ENCODE measurements at places on chromosomes 1 and 21.
A peak's percentile ranks its signal among the peaks of the same experiment; 100 is the strongest.

DNA sequence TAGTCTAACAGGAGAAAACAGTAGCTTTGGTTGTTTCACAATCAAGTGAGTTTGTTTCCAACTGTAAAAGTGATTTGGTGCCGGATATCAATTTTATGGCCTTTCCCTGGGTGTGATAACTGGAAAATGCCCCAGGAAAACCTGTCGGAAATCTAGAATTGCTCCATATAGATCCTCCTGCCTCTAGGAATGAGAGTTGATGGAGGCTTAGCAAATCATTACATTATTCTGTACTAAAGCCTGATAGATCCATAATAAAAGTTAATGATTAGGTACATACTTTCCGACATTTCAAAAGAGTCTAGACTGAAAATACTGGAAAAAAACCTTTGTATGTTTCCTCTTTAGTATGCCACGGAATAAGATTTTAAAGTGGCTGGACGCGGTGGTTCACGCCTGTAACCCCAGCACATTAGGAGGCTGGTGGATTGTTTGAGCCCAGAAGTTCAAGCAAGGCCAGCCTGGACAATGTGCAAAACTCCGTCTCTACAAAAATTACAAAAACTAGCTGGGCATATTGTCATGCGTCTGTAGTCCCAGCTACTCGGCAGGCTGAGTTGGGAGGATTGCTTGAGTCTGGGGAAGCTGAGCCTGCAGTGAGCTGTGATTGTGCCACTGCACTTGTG, 70.0 kb upstream of the SLC45A1 start:
- DNase-seq = no peak

GRCh38 chr1:176692431-176692830, 229.5 kb downstream of the PAPPA2 start:
- DNase-seq = no peak

GRCh38 chr1:11784256-11784992, 21.3 kb downstream of the MTHFR start:
- no peak for DNase-seq

- DNase-seq = no peak
Observed at GRCh38 chr1:226446094-226446493, 38.2 kb upstream of the PARP1 start.

DNA sequence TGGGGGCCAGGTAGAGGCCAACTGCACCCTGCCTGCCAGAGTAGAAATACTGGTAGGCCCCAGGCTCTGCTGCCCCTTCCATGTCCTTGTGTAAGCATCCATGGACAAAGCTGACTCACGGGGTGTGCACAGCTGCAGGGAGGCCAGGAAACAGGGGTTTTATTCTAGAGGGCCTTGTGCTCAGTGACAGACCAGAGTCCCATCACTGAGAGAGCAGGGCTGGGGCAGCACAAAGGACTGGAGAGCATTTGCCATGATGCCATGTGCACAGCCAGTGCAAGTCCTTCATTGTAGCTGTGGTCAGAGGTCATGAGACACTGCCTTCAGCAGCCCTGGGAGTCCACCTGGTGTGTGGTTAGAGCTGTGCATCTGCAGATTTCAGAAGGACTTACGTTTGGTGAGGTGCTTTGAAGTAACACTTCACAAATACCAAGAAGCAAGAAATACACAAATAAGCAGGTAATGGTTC, 8.1 kb downstream of the ARF1 start:
- DNase-seq = no peak

DNA sequence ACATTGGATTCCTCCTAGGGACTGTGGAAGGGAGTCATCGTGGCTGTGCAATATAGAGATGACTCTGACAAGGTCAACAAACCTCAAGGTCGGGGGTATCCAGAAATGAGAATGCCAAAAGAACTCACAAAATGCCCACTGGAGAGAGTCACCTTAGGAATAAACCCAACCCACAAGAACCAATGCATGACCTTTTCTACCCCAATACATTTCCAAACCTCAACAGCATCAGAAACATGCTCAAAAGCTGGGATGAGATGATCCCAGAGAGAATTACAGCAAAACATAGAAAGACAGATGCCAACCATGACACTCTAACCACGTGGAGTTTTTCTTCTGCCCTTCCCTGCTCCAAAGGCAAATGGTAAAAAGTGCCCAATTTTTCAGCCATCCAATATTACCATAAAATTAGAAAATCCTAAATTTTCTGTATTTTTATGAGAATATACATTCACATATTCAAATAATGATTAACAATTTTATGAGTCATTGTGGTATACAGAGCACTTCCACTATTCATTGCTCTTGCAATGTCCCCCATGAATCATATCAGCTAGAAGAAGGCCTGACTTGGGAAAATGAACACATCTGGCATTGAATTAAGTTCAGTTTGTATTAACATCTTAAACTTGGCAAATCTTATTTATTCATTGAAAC, 88.2 kb upstream of the PALMD start:
- no peak for DNase-seq

DNA sequence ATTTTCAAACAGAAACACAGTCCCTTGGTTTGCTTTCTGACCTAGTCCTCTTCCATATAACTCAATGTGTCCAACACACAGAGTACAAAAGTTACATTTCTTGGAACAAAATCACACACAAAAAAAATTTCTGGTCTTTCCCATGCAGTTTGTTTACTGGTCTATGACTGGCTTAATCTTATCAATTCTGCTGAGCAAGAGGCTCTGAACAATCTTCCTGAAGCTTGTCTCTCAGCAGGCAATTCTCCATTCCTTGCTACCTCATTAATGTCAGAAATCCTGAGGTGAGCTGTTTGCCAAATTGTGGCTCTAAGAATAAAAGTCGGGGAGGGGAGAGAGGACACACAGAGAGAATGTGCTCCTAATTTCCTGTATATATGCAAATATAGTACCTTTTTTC, 423.6 kb downstream of the HLX start:
- DNase-seq = no peak

GRCh38 chr1:100239961-100240360, 9.7 kb downstream of the DBT start:
- DNase-seq = no peak

DNA sequence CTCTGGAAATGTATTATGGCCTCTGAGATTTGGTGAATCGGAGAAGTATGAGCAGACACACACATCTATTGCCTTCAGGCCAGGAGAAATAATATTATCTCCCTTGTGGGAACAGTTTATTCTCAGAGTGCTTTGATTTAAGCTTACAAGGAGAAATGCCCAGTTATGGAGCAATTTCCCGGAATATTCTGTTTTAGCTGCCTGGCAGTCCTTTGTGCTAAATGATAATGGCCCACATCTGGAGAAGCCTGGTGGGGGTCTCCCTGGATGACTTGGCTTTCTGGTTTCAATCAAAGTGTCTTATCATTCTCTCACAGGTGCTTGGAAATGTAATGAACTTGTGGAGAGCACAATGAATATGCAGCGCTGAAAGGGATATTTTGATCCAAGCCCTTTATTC, 389.6 kb upstream of the USP24 start:
- no peak for DNase-seq

- DNase-seq = no peak
Observed at GRCh38 chr21:31115249-31115648, 77.0 kb upstream of the KRTAP19-8 start.

DNA sequence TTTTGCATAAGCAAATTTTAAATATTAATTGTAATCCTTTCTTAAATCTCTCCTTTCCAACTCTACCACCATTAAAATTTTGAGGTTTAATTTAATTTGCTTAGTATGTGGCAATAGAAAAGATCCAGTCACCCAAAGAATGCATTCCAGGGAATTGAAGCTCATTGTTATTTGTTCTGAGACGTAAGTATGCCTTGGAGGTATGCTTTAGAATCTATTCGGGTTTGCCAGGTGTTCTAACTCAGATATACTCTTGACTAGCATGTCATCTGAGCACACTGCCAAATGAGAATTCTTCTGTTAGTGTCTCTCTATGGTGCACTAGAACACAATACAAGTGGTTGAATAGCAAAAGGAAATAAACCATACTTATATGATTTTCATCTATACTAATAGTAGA, 813.6 kb upstream of the ADGRL2 start:
- no peak for DNase-seq

GRCh38 chr1:169249611-169250010, 118.0 kb downstream of the NME7 start:
- DNase-seq = no peak

- DNase-seq = no peak
Observed at GRCh38 chr21:31500071-31500470, 156.0 kb upstream of the TIAM1 start.

DNA sequence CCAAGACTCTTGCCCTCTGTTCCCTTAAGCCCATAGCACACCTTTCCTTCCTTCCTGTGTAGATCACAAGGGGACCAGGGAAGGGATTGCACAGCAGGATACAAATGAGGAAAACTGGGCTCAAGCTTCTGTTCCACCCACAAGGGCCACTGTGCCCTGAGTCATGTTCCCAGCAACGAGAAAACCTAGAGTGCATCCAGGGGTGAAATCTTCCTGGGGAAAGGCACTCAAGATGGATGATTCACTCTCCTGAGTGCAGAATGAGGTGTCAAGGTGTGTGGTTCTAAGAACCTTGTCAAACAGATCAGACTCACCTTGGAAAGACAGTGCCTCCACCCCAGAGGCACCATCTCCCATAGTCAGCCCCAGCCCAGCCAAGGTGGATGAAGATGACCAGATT, 40.7 kb upstream of the EYA3 start:
- DNase-seq = no peak

- no peak for DNase-seq
Observed at GRCh38 chr1:47257224-47257623, 25.2 kb upstream of the TAL1 start.

DNA sequence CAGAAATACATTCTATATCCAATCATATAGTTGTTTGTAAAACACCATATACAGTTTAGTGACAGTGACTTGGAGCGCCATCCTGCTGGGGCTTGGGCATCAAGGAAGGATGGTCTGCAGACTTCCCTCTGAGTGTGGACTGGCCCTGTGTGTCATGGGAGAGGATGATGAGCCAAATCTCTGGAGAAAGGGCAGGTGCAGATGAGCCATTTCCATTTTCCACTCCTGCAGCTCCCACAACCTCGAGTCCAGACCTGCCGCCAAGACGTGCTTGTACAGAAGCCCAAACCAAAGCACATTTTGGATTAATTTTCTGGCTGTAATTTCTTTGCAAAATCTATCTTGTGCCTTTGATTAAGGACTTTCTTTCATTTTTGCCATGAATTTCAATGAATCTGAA, 48.3 kb upstream of the SLC22A15 start:
- no peak for DNase-seq

- DNase-seq = no peak
Observed at GRCh38 chr1:12001996-12002493, 17.3 kb upstream of the MIIP start.

DNA sequence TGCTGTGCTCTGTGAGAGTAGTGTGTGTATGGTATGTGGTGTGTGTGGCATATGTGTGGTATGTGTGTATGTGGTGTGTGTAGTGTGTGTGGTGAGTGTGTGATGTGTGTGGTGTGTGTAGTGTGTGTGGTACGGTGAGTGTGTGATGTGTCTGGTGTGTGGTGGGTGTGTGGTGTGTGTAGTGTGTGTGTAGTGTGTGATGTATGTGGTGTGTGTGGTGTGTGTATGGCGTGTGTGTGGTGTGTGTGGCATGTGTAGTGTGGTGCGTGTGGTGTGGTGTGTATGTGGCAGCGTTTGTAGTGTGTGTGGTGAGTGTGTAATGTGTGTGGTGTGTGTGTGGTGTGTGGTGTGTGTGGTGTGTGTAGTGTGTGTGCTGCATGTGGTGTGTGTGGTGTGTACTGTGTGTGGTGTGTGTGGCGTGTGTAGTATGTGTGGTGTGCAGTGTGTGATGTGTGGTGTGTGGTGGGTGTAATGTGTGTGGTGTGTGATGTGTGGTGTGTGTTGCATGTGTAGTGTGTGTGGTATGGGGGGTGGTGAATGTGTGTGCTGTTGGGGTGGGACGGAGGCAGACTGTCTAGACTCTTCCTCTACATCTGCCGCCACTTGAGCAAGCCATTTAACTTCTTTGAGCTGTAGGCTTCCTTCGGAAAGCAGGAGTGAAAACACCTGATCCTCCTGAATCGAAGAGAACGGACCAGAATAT, 33.5 kb downstream of the GPA33 start:
- no peak for DNase-seq

DNA sequence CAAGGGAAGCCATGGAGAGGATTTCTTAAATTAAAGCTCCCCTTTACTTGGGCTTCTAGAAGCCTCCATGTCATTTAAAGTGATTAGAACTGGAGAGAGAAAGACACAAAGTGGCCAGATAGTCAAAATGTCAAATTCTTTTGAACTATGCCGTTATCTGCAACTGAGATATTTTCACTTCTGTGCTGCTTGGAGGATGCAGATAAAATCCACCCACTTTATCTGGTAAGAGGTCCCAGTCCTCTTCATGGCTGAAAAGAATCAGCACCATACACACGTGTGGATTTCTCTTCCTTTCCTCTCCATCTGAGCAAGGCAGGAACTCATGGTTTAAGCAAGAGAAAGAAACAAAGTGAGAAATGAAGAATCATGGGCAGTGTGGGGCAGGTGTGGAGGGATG, 276.9 kb upstream of the RUNX1 start:
- DNase-seq = no peak

- DNase-seq = no peak
Observed at GRCh38 chr1:81424061-81424460, 376.7 kb upstream of the ADGRL2 start.

- no peak for DNase-seq
Observed at GRCh38 chr1:106222403-106222802, 834.1 kb upstream of the PRMT6 start.

- DNase-seq = no peak
Observed at GRCh38 chr1:64895500-64895899, 70.8 kb downstream of the JAK1 start.

DNA sequence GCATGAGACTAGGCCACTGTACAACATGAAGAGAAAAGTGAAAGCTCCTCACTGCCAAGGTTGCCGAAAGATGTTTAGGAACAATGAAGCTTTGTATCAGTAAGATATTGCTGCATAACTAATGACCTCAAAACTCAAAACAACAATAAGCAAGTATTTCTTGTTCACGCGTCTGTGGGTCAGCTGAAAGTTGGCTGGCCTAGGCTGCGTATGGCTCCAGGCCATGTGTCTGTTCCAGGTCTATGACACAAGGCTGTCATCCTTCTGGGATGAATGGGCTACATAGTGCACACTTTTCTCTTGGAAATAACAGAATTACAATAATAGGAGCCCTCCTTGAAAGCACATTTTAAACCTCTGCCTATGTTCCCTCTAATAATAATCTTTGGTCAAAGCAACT, 515.9 kb downstream of the PLPP3 start:
- DNase-seq = no peak

GRCh38 chr1:113677250-113678158, 81.8 kb downstream of the PHTF1 start:
- DNase-seq = peak; percentile 32

GRCh38 chr1:31348449-31348848, 24.4 kb downstream of the FABP3 start:
- no peak for DNase-seq
